ENCODE measurements at places on chromosomes 7 and 10.
A peak's percentile ranks its signal among the peaks of the same experiment; 100 is the strongest.

- no peak overlapping the region for H3K4me3 ChIP-seq
- no peaks in the 10 kb centered on the region for H3K27me3 ChIP-seq
- H3K27ac ChIP-seq, result no peak overlapping the region
Measured at GRCh38 chr7:155732286-155732685, 80.0 kb downstream of the SHH start.

DNA sequence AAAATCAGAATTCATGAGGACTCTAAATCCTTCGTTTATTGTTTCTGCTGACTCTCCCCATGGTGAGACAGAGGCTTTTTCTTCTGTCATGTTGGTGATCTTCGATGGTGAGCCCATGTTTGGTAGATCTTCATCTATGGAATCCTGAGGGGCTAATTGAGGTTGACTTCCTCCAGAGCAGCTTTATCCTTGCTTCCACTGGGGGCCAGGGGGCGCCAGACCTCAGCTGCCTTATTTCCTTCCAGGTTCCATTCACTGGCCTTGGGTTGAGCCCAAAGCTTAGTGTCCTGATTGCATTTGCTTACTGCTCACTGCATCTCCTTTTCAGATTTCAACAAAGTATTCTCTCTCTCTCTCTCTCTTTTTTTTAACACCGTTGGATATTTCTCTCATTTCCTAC, 80.7 kb downstream of the GCC1 start:
- no peaks in the 10 kb centered on the region for H3K36me3 ChIP-seq
- DNase-seq, result peak; percentile 52
- no peaks in the 10 kb centered on the region for H3K27me3 ChIP-seq
- no peak overlapping the region for H3K27ac ChIP-seq

DNA sequence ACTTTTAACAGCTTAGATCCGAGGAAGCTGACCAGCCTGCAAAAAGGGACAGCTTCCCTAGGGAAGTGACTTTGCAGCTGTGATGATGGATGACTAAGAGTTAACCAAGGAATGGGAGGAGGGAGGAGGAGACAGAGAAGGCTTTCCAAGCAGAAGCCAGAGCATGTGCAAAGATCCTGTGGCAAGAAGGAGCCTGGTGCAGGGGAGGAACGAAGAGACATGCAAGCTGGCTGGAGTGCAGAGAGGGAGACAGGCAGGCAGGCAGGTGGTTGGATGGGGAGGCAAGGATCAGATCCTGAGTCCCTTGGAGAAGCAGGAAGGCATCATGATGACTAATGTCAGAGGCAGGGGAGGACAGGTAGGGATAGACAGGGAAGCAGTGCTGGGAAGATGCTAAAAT, 148.8 kb downstream of the PFKFB3 start:
- peaks cover 13% of the 10 kb centered on the region for H3K4me1 ChIP-seq
- no peak overlapping the region for H3K27ac ChIP-seq
- H3K36me3 ChIP-seq, result no peaks in the 10 kb centered on the region
- no peak for DNase-seq
- no peaks in the 10 kb centered on the region for H3K27me3 ChIP-seq

DNA sequence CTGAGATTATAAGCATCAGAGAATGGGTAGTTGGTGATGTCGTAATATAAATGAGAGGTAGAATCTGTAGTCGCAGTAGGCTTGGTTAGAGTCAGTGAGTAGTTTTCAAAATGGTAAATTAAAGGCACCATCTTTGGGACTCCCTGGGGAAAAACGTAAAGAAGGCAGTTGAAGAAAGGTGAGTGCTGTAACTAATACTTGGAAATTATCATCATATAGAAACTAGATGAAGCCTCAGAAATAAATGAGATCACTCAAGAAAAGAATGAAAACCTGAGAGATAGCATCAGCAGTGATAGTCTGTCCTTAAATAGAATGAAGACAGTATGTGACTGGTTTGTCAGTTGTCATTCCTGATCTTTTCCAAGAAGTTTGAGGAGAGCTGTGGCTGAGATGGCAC, 23.8 kb downstream of the PALS2 start:
- DNase-seq, result no peak
- H3K27ac ChIP-seq, result no peak overlapping the region
- H3K27me3 ChIP-seq, result no peaks in the 10 kb centered on the region
- H3K36me3 ChIP-seq, result no peaks in the 10 kb centered on the region
- H3K4me3 ChIP-seq, result no peak overlapping the region
- no peaks in the 10 kb centered on the region for H3K4me1 ChIP-seq

GRCh38 chr10:127909716-127910463, 3.0 kb downstream of the PTPRE start:
- no peak for DNase-seq
- H3K4me1 ChIP-seq, result no peaks in the 10 kb centered on the region
- no peaks in the 10 kb centered on the region for H3K36me3 ChIP-seq
- no peaks in the 10 kb centered on the region for H3K27me3 ChIP-seq
- H3K4me3 ChIP-seq, result no peak overlapping the region
